ENCODE measurements at places on chromosomes 6 and 20.

GRCh38 chr20:62219992-62220665 lies at the start of gene HRH3:
Gene HRH3, minus strand, starts transcription at chr20:62220278. Its CDS starts 308 bp downstream, at chr20:62219970.
- no peak for DNase-seq

DNA sequence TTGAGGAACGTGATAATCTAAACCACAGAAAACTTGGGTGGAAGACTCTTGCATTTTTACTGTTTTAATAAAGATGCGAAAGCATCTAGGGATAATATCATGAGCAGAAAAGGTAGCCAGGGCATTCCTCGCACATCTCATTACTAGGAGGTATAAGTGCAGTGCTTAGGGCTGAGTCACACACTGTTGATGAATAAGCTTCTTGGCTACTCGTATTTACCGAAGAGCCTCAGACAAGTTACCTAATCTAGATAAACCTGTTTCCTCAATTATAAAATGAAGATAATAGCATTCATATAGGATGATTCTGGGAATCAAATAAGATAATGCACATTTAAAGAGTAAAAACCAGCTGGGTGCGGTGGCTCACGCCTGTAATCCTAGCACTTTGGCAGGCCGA lies 780 bp upstream of the KIAA0319 start:
- no peak for DNase-seq

GRCh38 chr6:70079241-70079640 lies 212.9 kb downstream of the COL19A1 start:
- no peak for DNase-seq

GRCh38 chr6:134080171-134080795 lies 27.9 kb upstream of the SLC2A12 start:
- DNase-seq: no peak

- no peak for DNase-seq
These were observed 46.8 kb upstream of the FAM83C start for GRCh38 chr20:35339007-35339406.

DNA sequence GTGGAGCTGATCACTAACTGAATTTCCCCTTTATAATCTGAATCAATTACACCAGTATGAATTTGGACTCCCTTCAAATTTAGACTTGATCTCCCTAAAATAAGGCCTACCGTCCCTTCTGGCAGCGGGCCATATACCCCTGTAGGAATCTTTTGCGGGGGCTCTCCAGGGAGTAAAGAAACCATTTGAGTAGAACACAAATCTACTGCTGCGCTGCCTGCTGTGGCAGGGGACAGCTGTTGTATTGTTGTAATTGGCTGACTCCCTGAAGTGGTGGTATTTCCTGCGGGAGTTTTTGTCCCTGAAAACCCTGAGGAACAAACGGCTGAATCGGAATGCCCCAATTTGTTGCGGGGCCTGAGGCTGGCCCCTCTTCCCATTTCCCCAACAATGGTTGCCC lies 16.0 kb upstream of the PTCRA start:
- DNase-seq: no peak

DNA sequence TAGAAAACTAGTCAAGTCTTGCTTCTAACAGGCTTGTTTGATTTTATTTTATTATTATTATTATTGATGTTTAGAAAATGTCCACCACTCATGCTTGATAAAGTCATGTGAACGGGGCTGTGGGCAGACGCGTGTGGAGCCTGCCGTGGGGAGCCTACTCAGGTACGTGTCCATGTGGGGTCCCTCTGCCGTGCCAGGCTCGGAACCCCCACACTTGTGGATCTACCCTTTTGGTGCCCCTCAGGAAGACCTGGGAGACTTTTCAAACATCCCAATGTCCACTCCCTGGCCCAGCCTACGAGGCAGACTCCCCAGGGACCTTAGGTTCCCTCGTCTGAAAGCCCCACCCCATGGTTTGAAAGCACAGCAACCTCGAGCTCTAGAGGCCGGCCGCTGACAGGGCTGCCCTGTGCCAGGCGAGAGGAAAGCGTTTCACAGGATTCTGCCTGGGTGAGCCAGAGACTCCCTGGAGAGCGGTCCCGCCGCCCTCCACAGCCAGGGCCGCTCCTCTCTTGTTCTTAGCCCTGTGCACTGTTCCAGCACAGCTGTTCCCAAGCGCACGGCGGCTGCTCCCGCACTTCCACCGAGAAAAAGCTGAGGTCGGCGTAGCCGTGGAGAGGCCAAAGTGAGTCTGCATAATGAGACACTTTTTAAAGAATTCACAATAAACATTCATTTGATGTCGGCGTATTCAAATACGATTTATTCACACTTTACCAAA lies 249.7 kb downstream of the TTLL2 start:
- no peak for DNase-seq

- no peak for DNase-seq
These were observed 402.9 kb upstream of the MAP3K7 start for GRCh38 chr6:90989763-90990162.

GRCh38 chr6:149565527-149566409 lies at the start of gene GINM1:
Gene GINM1, plus strand, starts transcription at chr6:149566375. Its CDS starts 40 bp downstream, at chr6:149566415.
- DNase-seq: peak; percentile 90

DNA sequence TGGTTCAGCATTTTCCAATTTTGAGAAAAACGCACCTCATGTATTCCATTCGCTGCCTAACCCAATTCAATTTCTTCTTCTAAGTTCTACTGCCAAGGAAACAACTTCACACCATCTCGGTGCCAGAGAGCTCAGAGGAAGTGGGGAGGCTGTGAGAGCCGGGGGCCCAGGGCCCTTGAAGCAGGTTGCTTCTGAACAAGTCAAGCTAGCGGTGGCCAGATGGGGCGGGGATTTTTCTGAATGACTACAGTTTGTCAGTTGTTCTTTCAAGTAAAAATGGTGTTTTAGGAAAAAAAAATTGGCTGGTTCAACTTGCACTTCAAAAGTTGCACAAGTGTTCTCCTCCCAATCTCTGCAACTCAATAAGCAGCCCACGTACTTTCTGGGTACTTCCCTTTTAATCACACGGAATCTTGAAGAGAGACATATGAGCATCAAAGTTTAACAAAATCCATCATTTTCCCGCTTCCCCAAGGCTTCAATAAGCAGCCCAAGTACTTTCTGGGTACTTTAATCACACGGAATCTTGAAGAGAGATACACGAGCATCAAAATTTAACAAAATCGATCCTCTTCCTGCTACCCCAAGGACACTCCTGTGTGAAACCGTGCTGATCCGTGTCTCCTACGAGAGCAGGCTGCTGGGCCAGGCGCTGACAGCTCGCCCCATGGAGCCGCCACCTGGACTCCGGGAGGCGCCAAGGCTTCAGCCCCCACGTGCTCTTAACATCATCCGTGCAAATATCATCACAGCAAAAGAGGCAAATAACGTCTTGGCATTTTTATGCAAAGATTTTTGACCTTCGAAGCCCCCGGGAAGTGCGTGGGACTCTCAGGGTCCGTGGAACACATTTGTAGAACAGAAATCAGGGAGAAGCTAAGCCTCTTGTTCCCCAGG lies 186.7 kb upstream of the PDE10A start:
- no peak for DNase-seq

DNA sequence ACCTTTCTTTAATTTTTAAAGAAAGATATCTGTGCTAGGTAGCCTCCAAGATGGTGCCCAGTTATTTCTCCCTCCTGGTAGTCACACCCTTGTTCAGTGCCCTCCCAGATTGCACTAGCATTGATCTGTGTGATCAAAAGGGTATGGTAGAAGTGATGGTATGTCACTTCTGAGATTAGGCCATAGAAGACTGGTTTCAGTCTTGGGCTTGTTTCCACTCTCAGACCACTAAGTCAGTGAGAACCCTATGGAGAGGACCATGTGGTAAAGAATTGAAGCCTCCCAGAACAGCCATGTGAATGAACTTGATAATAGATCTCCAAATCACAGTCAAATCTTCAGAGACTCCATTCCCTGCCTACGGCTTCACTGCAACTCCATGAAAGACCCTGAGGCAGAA lies 57.3 kb downstream of the THEMIS start:
- DNase-seq: no peak

- DNase-seq: no peak
These were observed 172.2 kb downstream of the ARID1B start for GRCh38 chr6:156949376-156949775.

DNA sequence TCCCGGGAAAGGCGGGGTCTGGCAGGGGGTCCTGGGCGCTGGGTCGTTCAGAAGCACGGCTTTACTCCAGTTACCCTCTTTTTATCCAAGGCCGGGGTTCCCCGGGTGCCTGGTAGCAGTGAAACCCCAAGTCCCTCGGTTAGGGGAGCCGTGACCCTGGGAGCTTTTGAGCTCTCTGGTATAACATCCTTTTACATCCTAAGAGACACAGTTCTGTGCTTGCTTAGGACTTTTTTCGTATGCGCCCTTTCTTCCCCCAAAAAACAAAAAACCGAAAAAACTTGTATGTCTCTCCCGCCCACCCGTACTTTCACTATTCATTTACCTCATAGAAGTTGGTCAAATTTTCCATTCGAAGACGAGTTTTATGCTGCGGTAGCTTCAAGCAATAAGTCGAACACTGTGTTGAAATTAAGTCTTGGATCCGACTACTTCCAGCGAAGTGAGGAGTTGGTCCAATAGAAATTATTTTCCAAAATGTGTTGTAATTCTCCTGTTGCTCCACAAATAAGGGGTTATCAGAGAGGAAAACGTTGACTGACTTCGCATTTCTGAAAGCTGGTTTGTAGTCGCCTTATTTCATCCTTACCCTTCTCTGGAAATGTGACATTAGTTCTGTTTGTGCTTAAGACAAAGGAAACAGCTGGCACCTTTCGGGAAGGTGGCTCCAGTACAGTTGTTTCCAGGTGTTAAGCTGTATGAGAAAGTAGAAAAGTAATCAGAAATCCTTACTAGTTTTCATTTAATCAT lies 816 bp upstream of the MAN1A1 start:
- DNase-seq: no peak

- no peak for DNase-seq
These were observed 363.9 kb downstream of the KIF16B start for GRCh38 chr20:16209357-16209756.

DNA sequence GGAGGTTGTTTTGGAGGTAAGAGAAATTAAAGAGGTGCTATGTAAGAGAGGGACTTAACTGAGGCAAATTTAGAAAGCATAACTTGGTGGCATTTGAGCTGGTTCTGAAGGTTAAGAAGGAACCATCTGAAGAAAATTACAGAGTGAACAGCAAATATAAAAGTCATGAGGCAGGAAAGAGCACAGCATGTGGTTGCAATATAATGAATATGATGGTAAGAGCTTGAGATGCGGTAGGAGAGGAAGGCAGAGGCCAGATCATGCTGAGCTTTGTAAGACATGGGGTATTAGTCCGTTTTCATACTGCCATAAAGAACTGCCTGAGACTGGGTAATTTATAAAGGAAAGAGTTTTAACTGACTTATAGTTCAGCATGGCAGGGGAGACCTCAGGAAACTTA lies 279.1 kb downstream of the UTRN start:
- DNase-seq: no peak

GRCh38 chr20:36538026-36538722 lies 3.1 kb upstream of the MYL9 start:
- DNase-seq: no peak

- DNase-seq: no peak
These were observed 155.4 kb upstream of the BMP2 start for GRCh38 chr20:6611911-6612605.

- DNase-seq: no peak
These were observed 1.2 kb upstream of the ZNF76 start for GRCh38 chr6:35258336-35258735.

- no peak for DNase-seq
These were observed 29.2 kb downstream of the MAK start for GRCh38 chr6:10809098-10809497.

DNA sequence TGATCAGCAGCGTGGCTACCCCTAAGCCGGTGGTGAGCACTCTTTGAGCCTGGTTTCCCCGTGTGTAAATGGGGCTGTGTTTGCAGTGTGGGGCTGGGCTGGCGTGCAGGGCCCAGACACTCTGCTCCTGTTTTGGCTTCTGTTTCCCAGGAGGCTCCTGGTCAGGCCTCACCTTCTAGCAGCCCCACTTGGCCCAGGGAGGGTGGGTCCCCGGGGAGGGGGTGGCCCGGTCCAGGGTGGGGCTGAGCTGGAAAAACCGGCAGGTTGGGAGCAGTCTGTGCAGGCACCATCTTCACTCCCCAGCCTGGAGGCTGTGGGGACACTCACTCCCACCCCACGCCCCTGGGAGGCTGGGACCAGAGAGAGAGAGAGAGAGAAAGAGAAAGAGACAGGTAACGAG lies 25.3 kb downstream of the CEBPB start:
- DNase-seq: no peak

- DNase-seq: no peak
These were observed 158.2 kb upstream of the PRND start for GRCh38 chr20:4563534-4563933.

DNA sequence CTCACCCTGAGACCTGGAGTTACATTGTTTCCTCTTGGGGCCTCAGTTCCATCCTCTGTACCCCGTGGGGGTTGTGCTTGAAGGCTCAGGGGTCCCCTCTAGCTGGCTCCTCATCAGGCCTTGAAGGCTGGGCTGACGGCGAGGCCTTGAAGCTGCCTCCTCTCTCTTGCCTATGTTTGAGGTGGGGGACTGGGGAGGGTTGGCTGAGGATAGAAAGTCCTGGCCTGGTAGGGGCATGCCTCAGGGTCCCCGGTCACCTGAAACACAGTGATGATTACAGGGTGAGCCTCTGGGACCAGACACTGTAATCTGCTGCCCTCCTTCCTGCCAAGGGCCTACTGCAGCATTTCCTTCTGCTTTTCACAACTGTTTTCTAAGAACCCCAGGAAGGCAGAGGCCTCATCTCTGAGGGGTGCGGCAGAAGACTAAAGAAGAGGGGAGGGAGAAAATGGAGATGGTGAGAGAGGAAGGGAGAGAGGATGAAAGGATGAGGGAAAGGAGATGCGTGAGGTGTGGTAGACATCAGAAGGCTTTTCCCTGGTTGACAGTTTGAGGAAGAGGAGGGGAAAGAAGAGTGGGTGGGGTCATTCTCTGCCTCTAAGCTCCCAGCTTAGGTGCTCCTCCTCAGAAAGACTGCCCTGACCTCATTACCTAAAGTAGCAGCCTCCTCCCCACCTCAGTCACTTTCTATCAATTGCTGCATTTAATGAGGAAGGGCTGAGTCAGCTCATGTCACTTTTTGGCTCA lies 29.7 kb downstream of the VEGFA start:
- DNase-seq: no peak

- DNase-seq: no peak
These were observed 15.5 kb downstream of the SYTL3 start for GRCh38 chr6:158665332-158665731.

- DNase-seq: no peak
These were observed 228.9 kb upstream of the SMLR1 start for GRCh38 chr6:130598021-130598989.

DNA sequence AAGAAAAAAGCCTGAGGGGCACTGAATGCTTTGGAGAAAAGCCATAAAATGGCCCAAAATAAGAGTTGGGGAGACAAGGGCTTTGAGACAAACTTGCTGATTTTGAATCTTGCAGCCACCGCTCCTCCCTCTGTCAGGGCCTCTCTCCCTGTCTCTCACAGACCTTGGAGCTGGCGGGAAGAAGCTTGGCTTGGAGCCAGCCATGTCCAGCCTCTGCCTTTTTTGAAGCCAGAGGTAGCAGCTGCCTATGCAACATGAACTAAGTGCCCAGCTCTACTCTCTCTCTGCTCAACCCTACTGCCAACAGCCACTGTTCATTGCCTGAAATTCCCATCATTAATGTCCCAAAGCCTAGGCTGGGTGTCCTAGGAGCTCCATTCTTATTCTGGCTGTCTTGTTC lies 63.7 kb upstream of the CTNNBL1 start:
- DNase-seq: no peak

- DNase-seq: no peak
These were observed 19.0 kb upstream of the LAMA2 start for GRCh38 chr6:128863983-128864382.

All from nucleus accumbens (tissue), 56 donors.